RWPE2 (cell line): ENCODE measurements at places on chromosomes 1 and 21.
A peak's percentile ranks its signal among the peaks of the same experiment; 100 is the strongest.

DNA sequence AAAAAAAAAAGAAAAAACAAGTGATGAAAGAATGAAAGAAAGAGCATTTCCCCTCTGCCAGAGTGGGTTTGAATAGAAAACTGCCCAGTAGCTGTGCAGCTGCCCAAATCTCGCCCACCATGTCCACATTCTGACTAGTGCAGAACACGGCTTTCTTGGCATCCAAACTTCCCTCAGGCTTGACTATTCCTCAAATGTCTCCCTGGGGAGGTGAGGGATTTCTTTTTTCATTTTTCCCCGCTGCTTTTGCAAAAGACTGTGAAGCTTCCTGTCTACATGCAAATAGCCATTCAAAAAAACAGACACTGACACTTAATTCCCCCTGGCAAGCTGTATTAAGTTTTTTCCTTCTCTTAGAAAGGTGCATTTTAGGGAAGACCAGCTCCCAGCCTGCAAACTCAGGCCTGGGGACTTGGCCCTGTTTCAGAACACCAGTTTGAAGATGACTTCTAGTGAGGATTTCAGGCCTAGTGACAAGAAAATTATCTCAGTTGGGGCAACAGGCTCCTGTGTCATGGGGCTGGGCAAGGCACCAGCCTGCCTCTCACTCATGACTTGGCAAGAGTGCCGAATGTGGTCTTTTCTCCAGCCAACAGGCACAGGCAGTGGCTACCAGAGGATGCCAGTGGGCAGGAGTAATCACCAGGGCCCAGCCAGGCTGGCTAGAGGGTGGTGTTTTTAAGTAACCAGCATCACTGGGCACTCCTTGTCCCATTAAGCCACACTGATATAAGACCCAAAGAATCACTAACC is 178.1 kb upstream of the NFIA start:
- H3K27ac ChIP-seq, result no peak overlapping the region
- DNase-seq, result no peak
- no peaks in the 10 kb centered on the region for H3K27me3 ChIP-seq

- H3K4me3 ChIP-seq, result peak overlapping the region; percentile 94
- H3K27me3 ChIP-seq, result no peaks in the 10 kb centered on the region
- peaks cover 7% of the 10 kb centered on the region for H3K36me3 ChIP-seq
- peak overlapping the region; percentile 61 for H3K27ac ChIP-seq
- H3K4me1 ChIP-seq, result peaks cover 9% of the 10 kb centered on the region
- DNase-seq, result no peak
These were observed 1.1 kb upstream of the LMO4 start for GRCh38 chr1:87327376-87328271.

DNA sequence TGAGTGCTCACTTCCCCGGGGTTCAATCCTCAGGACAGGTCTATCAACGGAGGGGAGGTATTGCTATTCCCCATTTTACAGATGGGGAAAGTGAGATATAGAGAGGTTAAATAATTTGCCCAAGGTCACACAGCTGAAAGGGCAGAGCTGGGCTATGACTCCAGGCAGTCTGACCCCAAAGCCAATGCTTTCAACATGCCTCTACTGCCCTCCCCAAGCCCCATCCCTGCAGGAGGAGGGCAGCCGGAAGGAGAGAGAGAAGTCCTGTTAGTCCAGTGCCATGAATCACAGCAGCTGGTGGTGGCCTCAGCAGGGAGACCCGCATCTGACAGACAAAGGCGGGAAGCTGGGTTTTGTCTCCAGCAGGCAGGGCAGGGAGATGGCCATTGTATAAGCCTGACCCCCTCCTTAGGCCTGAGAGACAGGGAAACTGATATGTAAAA is 20.0 kb upstream of the CLIC4 start:
- H3K4me3 ChIP-seq, result no peak overlapping the region
- no peak for DNase-seq
- H3K27me3 ChIP-seq, result no peaks in the 10 kb centered on the region
- H3K27ac ChIP-seq, result peak overlapping the region; percentile 60
- H3K4me1 ChIP-seq, result peaks cover 22% of the 10 kb centered on the region

DNA sequence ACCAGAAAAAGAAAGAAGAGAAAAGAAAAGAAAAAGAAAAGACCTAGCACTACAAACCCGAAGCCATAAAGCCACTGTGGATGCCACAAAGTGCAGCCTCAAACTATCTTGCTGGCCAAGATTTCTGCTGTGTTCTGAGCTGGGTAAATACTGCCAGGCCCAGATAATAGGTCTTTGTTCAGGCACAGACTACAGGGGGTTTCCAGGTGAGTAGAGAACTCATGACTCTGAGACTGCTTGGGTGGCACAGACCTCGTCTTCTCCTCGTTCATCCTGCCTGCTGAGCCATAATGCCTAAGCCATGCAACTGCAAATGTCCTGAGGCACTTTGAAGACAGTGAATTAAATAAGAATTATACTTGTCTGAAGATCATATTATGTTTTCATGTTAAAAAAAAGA is 651.8 kb downstream of the LMO4 start:
- H3K27me3 ChIP-seq, result no peaks in the 10 kb centered on the region
- H3K4me3 ChIP-seq, result no peak overlapping the region
- DNase-seq, result no peak

DNA sequence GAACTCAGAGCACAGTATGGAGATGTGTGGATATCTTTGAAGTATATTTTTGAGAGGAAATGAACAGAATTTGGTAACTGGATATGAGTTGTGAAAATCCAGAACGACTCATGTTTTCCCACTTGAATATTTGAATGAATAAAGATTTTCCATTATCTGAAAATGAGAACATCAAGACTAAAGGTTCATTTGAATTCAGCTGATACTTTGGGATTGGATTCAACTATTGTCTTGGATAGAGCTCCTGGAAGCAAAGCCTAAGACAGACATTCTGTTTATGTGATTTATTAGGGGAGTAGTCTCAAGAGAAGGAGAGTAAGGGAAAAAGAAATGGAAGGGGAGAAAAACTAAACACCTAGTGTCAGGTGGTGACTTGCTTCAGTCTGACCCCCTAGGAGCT is 256.0 kb upstream of the LYPLAL1 start:
- no peaks in the 10 kb centered on the region for H3K27me3 ChIP-seq
- H3K4me1 ChIP-seq, result no peaks in the 10 kb centered on the region
- no peak for DNase-seq
- H3K4me3 ChIP-seq, result no peak overlapping the region

- no peak overlapping the region for H3K27ac ChIP-seq
- H3K4me3 ChIP-seq, result no peak overlapping the region
- peaks cover under 1% of the 10 kb centered on the region for H3K27me3 ChIP-seq
- no peaks in the 10 kb centered on the region for H3K4me1 ChIP-seq
- no peak for DNase-seq
- no peaks in the 10 kb centered on the region for H3K36me3 ChIP-seq
These were observed 180.0 kb upstream of the KCND3 start for GRCh38 chr1:112169517-112169916.

DNA sequence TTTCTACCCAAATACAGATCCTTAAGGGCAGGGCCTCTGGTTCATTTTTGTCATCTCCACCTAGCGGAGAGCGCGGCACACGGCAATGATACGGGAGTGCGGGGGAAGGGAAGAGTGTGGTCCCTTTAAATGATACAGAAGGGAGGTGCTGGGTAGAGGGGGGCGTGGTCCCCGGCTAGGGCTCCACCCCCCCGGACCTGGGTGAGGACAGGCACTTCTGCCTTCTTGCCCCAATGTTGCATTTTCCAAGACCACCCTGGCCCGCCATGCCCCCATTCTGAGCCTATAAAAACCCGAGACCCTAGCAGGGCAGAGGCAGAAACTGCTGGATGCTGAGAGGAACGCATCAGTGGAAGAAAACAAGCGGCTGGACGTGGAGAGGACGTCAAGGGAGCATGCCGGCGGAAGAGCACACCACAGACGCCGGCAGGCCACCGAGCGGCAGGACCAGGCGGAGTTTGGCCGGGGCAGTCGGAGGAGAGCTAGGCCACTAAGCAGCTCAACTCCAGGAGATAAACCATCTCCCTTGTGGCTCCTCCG is 30.0 kb downstream of the LRRC3 start:
- no peak overlapping the region for H3K27ac ChIP-seq
- H3K4me1 ChIP-seq, result no peaks in the 10 kb centered on the region
- H3K36me3 ChIP-seq, result no peaks in the 10 kb centered on the region
- no peak for DNase-seq
- H3K4me3 ChIP-seq, result no peak overlapping the region
- no peaks in the 10 kb centered on the region for H3K27me3 ChIP-seq
